ENCODE measurements at places on chromosomes 2 and 18.

DNA sequence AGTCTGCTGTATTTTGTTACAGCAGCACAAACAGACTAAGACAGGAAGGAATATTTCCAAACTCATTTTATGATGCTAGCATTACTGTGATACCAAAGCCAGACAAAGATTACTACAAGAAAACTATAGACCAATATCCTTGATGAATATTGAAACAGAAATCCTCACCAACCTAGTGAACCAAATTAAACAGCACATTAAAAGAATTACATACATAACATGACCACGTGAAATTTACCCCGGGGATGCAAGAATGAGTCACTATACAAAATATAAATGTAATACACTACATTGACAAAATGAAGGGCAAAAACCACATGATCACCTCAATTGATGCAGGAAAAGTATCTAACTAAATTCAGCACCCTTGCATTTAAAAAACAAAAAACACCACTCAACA, 112.6 kb downstream of the CHN1 start:
- DNase-seq = no peak

- DNase-seq = no peak
Observed at GRCh38 chr2:145815933-145816332, 1296.0 kb upstream of the ZEB2 start.

DNA sequence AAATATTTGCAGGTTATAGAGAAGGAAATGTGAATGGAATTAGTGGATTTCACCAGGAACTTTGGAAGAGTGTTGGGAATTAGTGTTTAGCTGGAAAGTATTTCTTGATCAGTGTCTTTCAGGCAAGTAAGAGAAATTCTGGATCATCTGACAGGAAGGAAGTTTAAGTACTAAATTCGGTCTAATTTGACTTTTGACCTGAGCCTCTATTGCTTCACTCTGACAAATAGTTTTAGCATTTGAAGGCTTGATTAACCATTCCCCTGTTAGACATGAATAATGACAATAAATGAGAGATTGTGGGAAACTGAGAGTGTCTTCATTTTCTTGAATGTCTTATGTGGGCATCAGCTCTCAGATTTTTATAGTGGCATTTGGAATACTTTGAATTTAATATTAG, 16.0 kb downstream of the CCNT2 start:
- DNase-seq = no peak

GRCh38 chr2:172226244-172227061, 123.8 kb upstream of the DLX2 start:
- no peak for DNase-seq

DNA sequence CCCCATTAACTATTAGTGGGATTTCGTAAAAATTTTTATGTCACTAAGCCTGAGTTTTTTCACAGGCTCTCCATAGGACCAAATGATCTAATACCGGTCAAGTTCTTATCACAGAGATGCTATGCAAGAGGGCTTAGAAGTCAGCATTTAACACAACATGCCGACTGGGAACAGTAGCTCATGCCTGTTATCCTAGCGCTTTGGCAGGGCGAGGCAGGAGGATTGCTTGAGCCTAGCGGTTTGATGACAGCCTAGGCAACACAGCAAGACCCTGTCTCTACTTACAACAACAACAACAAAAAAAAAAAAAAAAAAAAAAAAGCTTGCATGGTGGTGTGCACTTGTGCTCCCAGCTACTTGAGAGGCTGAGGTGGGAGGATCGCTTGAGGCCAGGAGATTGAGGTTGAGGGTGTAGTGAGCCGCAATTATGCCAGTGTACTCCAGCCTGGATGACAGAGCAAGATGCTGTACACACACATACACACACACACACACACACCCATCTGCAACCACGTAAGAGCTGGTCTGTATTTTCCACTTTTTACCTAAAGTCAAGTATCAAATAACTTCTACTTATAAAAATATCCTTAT, 67.6 kb upstream of the FAM124B start:
- no peak for DNase-seq

DNA sequence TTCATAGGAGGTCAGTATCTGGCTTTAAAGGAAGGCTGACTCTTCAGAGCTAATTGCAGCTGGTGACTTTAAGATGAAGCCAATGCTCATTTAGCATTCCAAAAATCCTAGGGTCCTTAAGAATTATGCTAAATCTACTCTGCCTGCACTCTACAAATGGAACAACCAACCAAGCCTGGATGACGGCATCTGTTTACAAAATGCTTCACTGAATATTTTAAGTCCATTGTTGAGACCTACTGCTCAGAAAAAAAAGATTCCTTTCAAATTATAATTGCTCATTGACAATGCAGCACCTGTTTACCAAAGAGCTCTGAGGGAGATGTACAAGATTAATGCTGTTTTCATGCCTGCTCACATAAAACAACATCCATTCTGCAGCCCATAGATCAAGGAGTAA, 31.4 kb downstream of the YWHAQ start:
- no peak for DNase-seq

DNA sequence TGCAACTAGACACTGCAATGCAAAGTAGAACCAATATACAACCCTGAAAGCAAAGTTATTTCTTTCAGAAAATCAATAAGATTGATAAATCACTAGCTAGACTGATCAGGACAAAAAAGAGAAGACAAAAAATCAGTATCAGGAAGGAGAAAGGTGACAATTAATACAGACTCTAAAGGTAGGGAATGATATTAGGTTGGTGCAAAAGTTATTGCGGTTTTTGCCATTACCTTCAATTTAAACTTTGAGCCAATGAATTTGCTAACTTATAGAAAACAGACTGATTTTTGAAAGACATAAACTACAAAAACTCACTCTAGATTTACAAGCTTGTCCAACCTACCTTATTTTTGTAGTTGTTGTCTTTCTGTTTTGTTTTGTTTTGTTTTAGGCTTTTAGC, 30.5 kb upstream of the MRPS9 start:
- no peak for DNase-seq

GRCh38 chr2:237558961-237559641, 7.3 kb upstream of the PRLH start:
- DNase-seq = no peak

- DNase-seq = no peak
Observed at GRCh38 chr2:8558096-8558495, 123.8 kb upstream of the ID2 start.

DNA sequence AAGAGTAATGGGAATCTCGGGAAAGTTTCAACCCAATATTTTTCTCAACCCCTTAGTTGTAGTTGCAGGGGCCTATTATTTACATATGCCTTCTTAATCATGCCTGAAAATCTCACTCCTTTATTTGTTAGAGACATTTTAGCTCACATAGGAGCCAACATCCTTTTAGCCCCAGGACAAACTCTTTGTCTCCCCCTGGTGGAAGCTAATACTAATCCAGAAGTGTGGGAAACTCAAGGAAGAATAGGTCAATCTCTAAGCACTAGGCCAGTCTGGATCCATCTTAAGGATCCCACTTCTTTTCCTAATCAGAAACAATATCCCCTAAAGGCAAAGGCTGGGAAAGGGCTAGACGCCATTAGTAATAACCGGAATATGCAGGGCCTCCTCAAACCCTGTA, 550.9 kb upstream of the PKDCC start:
- no peak for DNase-seq

GRCh38 chr2:237181844-237182243, 96.2 kb downstream of the COPS8 start:
- DNase-seq = no peak

GRCh38 chr2:70099270-70099669, 12.0 kb downstream of the PCBP1 start:
- DNase-seq = no peak

DNA sequence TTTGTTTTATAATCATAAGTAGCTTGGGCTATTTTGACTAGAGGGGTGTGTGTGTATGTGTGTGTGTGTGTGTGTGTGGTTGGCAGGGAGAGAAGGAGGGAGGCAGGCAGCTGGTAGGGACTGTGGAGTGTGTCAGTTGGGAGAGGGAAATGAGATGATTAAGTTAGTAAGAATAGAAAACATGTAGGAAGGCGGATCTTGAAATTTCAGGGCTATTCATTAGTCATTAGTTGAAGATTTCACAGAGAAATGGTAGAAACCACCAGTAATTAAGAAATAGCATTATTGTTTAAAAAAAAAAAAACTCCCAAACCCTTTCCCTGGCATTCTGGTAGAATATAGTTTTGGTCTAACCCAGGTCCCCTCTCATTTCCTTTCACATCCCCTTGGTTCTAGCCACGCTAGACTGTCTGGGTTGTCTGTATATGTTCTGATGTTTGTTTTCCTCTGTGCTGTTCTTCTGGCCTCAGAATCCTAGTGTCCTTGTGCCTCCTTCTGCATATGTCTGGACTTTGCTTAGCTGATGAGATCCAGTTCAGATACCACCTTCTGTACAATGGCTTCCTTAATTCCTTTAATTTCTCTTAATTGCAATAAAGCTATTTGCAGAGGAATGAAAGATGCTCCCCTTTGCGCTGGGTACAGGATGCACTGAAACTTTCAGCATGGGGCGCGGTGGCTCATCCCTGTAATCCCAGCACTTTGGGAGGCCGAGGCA, 161.6 kb downstream of the NEDD4L start:
- no peak for DNase-seq

DNA sequence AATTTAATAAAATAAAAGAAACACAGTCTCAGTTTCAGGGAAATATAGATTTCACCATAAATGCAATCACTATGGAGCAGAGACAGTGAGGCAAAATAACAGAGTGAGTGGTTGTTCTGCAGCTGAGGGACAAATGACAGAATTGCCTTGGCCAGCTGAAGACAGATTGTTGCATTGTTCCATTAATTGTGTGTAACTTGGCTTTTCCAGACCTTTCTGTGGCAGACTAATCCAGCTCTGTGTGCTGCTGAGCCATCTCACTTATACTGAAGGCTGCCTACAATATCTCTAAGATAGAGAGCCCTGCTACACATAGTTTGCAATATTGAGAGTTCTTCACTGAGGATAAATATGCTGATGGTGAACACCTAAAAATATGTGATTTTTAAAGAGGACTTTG, 11.5 kb downstream of the LRRTM1 start:
- DNase-seq = no peak

DNA sequence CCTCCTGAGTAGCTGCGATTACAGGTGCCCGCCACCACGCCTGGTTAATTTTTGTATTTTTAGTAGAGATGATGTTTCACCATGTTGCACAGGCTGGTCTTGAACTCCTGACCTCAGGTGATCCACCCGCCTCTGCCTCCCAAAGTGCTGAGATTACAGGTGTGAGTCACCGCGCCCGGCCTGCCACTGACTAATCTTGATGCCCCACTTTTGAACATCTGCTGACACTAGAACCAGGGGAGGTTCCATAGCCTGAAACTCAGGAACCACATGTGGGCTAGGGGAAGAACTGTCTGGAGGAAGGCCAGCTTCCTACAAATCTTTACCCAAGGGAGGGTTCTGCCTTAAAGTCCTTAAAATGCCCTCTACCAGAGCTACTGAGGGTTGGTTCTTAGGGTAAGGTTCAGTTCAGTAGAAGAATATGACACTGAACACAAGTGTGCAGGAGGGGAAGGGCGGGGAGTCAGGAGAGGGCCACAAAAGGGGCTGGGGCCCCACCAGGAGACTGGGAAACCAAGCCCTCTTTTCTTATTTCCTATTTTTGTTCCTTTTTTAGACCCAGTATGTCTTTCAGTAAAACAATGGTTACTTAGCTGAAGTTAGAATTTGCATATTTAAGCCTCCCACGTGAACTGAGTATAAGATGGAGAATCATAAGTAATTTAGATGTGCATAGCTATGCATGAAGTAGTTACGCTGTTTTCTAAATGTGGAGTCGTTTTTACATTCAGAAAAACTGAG, 6.3 kb upstream of the RAB31 start:
- DNase-seq = no peak

DNA sequence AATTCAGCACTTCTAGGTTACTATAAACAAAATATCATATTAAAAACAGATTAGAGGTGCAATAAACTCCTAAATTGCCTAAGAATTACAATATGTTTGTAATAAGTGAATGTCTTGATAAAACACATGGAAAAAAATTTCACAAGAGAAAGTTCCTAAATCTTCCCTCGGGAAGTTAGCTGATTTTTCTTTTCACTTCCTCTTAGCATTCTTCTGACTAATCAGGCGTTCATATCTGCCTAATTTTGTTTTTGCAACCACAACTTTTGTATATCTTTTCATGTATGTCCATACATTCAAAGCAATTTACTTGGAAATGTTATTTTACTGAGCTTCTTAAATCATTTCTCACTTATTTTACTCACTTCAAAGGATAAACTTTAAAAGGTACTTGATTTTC, 88.5 kb downstream of the RTTN start:
- no peak for DNase-seq

GRCh38 chr18:78174737-78175136, 804.9 kb upstream of the SALL3 start:
- DNase-seq = no peak

DNA sequence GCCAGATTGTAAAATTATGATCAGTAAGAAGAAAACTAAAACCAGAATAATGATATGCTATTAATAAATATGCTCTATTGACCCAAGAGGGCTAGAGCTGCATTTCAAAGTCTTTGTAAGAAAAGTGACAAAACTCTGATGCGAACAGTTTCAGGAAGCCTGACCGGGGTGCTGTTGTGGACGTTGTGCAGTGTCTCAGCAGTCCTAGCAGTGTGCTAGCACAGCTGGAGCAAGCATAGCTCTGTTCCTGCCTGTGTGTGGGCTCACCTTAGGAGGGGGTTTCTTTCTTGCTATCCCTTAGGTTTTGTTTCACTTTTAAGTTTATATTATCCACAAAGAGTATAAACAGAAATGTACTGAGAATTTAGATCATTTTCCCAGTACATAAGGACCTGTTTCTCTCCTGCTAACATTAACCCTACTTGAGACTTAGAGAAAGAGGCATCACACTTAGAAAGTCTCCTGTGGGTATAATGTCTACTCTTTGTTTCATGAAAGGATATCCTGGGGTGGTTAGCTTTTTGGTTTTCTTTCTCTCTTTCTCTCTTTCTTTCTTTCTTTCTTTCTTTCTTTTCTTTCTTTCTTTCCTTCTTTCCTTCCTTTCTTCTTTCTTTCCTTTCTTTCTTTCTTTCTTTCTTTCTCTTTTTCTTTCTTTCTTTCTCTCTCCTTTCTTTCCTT, 124.5 kb downstream of the TMEM182 start:
- DNase-seq = no peak

DNA sequence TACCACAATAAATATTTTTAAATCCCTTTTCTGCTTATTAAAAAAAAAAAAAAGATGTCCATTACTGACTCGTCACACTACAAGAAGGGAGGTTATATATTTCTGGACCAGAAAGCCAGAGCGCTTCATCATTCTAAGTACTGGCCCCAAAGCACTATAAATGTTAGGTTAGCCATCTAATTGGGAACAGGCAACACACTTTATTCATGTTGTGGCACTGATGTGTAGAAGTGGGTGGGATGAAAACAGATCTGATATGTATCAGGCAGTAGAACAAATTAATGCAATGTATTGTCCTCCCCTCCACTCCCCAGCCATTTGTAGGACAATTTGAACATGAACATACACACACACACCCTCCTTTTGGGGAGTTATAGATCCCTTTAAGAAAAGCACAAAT, 24.4 kb downstream of the LANCL1 start:
- no peak for DNase-seq

GRCh38 chr2:62971936-62972335, 78.7 kb upstream of the OTX1 start:
- no peak for DNase-seq

- no peak for DNase-seq
Observed at GRCh38 chr18:59079264-59079663, 60.4 kb upstream of the SEC11C start.
